ENCODE measurements at places on chromosomes 12 and 14.

- no peak for DNase-seq
These were observed 414.9 kb downstream of the ETNK1 start for GRCh38 chr12:23039834-23040233.

GRCh38 chr14:90454041-90455000 lies 57.5 kb downstream of the CALM1 start:
- peak; percentile 91 for DNase-seq

DNA sequence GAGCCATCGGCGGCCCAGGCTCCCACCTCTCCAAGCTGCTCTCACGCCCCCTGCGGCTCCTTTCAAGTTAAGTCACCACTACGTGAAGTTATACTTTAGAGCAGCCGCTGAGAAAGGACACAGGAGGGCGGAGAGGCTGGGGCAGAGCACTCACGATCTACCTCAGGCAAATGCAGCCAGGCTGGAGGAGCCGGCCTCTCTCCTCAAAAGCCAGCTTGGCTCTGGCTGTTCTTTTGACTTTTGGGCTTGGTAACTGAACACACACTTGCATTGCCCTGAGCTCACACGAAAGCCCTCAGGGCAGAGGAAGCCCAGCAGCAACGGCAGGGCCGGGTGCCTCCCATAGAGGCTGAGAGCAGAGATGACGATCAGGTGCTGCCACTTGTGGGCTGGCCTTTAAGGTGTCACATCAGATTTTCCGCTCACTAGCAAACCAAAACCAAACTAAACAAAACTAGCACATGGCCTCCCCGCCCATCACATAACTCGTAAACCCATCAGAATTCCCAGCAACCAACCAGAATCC lies 75.2 kb downstream of the PITPNM2 start:
- DNase-seq = peak; percentile 50

GRCh38 chr14:39384177-39384576 lies 48.1 kb downstream of the FBXO33 start:
- DNase-seq = no peak

DNA sequence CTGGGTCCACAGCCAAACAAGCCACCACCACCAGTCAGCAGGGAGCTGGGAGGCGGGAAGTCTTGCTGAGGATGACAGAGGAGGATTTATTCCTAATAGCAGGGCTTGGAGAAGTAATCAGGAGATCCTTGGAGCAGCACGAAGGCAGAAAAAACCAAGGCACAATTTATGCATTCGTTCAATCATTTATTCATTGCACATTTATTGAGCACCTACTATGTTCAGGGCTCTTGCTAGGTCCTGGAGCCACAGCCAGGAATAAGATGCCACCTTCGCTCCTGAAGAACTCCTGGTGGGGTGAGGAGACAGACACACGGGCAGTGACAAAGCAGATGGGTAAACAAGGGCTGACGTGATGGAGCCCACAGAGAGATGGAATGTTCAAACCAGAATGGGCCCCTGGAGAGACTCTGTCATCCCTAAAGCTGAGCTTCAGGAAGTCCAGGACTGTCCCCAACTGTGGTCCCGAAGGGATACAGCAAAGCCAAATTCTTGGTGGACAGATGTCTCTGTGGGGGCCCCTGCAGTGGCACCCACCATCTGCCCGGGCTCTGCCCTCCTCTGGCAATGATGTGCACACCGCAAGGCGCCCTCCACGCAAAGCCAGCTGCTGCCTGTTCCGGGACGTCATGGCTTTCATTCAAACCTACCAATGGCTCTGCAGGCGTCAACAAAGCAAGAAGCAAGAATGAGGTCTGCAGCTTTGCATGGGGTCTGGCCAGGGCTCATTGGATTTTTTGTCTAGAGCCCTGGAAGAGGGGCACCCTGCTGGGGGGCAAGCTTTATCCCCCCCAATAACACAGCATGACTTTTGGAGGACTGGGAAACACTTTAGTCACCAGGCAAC lies 3.0 kb upstream of the TESC start:
- DNase-seq = no peak

DNA sequence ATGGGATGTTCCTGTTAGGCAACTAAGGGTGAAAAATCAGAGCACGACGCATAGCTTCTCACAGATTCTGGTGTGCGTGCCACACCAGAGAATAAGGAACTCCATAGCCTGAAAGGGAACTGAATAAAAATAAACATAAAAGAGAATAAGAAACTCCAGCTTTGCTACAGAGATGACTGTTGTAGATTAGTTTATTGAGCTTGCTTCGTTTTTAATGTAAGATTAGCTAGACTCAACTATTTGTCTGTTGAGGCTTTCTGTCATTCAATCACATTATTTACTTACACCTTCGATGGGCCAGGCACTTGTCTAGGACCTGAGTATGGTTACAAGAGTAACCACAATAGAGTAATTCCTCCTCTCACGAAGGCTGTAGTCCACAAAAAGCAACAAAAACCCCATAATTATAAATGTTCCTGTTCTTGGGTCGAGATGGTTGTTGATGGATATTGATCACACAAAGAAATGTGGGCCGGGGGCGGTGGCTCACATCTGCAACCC lies 807 bp upstream of the ZCCHC8 start:
- DNase-seq = no peak

DNA sequence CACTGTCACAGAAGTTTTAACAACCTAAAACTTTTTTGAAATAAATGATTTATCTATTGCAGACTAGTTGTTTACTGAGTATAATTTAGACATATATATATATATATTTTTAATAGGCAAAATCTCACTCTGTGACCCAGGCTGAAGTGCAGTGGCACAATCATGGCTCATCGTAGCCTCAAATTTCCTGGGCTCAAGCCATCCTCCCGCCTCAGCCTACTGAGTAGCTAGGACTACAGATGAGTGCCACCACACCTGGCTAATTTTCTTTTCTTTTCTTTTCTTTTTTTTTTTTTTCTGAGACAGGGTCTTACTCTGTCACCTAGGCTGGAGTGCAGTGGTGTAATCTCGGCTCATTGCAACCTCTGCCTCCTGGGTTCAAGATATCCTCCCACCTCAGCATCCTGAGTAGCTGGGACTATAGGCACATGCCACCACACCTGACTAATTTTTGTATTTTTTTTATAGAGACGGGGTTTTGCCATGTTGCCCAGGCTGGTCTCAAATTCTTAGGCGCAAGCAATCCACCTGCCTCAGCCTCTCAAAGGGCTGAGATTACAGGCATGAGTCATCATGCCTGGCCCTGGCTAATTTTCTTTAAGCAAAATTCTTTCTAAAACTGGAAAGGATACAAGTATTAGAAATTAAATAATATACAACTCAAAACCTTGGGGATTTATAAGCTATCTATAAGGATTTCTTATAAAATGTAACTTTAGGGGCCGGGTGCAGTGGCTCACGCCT lies 23.1 kb downstream of the EEA1 start:
- DNase-seq = no peak

DNA sequence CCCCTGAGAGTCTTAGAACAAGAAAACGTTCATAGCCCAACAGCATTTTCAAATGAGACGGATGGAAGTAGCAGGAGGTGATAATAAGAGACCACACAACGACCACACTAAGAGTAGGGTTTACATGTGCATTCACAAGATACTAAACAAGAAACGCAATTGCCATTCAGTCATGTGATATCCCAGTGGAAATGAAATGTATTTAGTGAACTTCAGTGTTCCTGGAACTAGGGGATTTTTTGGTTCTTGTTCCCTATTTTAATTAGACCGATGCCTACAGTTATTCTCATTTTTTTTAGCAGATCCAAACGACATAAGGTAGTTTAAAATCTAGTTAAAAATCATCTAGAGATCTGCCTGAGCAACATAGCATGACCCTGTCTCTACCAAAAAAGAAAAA lies 150.0 kb downstream of the GPR65 start:
- no peak for DNase-seq

DNA sequence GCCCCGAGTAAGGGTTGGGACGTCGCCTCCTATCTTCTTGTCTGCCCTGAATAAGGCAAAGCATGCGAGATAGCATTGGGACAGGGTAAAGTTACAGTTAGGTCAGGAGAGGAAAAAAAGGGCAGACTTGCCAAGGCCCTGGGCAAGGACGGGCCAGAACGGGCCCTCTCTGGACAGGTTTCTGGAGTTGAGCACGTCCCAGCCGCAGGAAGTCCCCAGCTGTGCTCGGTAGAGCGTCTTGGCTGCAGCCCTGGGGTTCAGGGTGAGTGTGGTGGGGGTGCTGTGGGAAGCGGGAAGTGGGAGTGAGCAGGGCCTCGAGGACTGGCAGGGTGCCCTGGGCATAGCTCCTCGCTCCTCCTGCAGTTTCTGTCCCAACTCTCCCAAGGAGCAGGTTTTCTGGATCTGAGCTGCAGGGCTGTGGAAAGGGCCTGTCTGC lies 5.4 kb downstream of the RPS6KL1 start:
- no peak for DNase-seq

GRCh38 chr12:44021471-44021971 lies 185.6 kb downstream of the TMEM117 start:
- DNase-seq = no peak

GRCh38 chr12:124531281-124531745 lies 36.1 kb downstream of the NCOR2 start:
- no peak for DNase-seq

DNA sequence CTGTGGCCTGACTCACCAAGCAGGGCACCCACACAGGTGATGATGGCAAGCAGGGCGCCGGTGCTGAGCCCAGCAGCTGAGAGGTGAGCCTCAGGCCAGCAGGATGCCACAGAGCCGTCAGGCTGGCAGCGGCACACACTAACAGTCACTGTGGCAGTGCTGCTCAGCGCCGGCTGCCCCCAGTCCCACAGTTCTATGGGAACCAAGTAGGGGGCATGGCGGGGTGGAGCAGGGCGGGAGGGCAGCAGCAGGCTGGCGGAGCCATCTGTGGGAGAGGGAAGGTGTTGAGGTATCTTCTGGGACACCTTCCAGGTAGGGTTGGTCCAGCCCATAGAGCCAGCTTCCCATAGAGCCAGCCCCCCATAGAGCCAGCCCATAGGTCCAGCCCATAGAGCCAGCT lies 7.0 kb downstream of the PSMB11 start:
- no peak for DNase-seq

DNA sequence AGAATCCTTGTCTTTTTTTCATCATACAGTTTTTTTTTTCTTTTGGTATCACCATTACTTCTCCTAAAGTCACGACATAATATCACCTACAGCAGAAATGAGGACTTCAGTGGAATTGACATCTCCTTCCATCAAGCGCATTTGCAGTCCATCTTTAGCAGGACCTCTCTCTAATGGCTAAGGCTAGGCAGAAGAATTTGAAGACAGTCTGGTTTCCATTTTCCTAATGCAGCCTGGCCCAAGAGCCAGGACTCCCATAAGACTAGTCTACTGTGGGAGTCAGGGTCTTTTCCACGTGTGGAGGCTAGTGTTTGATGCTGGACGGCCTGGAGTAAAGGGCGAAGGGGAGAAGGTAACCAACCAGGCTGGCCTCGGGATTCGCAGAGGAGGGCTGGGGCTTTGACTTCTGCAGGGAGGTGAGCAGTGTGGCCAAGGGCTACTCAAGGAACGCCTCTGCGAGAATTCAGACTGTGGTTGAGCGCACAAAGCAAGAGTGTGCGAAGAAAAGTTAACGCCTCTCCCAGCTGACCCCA lies 769 bp upstream of the ZNF740 start:
- DNase-seq = no peak

DNA sequence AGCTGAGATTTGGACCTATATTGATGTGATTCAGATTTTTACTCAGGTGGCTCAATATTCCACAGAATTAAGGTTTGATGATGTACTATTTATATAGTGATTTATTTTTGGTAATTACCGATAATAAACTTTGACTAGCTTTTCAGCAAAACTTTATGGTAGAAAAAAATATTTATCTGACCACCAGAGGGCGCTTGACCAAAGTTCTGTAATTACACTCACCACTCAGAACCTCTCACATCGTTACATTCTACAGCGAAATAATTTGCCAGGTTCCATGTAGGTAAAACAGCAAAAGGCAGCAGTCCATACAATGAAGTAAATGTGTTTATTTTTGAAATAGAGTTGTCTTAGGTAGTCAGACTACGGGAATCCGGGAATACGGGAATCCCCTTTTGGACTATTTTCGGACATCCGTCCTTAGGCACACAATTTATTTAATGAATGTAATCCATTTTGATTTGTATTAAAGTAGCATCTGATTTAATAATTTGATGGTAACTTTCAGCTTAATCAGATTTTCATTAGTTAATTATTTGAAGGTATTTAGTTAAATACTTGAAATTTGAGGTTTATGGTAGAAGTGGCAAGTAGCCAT lies 143.0 kb upstream of the DDHD1 start:
- DNase-seq = peak; percentile 71

DNA sequence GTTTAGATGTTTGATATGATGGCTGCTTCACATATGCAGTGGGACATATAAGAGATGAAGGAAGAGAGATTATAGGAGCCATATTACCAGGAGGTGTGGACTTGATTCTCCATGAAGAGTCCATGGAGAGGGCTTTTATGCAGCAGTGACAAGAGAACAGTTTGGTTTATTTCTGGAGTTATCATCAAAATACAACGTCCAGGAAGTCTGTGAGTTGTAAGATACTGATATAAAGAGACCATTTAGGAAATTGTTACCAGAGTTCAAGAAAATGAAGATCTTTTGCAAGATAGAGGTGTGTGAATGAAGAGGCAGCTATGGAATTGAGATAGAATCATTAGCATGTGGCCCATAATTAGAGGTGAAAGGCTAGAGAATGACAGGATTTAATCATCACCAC lies 431.7 kb downstream of the NPAS3 start:
- DNase-seq = no peak

DNA sequence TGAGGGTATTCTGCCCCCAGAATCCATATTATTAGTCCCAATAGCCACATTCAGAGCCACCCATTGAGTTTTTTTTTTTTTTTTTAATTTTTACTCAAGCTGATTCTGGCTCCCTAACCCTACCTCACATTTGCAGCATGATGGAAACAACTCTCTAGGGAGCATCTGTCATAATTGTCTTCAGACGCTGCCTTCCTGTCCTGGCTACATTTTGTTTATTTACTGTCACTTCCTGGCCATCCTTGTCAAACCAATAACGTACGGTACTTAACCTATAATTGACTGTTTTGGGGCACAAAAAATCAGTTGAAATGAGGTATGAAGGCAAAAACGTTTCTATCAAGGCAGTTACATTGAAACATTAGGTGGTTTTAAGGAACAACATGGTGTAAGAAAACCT lies 2.1 kb downstream of the GLIPR1 start:
- no peak for DNase-seq

GRCh38 chr14:21089877-21090193 lies 8.6 kb downstream of the ZNF219 start:
- DNase-seq = no peak
